ENCODE measurements at places on chromosomes 13 and 19. TPM values are rescaled to one million over a fixed set of nuclear protein-coding genes. Genes with fewer than 3 reads are reported as not detected.

Gene NBEA
- total RNA-seq: 16.9 TPM

Gene BABAM1
- 80.0 TPM for total RNA-seq

Gene CERS1
- not detected for total RNA-seq

Gene MYO1F
- total RNA-seq: 9.4 TPM

Gene TMEM145
- total RNA-seq: not detected

Gene C13orf42
- total RNA-seq: not detected

Gene NOVA2
- 3.1 TPM for total RNA-seq

Gene BRME1
- 2.0 TPM for total RNA-seq

Measured in prostate gland (tissue), 2 donors.